ENCODE measurements at places on chromosomes 12 and 14.
A peak's percentile ranks its signal among the peaks of the same experiment; 100 is the strongest.

GRCh38 chr12:16407346-16407745 is 59.9 kb downstream of the MGST1 start:
- DNase-seq, result no peak

- no peak for DNase-seq
These were observed 55.5 kb downstream of the DYRK2 start for GRCh38 chr12:67704071-67704470.

DNA sequence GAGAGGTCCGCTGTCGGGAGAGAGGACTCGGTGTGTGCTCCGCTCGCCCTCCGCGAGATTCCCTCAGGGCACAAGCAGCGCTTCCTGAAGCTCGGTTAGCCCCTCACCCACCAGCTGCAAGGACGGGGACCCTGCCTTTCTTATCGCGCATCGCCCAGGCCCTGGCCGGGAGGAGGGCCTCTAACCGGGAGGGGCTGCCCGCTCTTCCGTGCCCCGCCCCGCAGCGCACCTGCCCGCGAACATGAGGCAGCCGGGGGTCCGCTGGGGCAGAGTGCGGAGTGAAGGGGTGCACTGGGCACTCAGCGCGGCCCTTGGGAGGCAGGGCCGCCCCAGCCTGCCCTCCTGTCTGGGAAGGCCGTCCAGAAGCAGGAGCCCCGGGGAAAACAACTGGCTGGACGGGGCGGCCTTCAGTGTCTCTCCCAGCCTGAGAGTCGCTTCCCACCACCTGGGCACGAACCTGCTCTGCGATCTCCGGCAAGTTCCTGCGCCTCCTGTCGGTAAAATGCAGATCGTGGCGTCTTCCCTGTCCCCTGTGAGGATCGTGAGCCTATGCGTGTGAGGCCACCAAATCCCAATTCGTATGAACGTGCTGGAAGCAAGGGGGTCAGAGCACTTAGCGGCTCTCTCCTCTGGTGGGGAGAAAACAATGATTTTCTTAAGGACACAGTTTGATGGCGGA is 28.0 kb upstream of the ADIPOR2 start:
- DNase-seq, result no peak

DNA sequence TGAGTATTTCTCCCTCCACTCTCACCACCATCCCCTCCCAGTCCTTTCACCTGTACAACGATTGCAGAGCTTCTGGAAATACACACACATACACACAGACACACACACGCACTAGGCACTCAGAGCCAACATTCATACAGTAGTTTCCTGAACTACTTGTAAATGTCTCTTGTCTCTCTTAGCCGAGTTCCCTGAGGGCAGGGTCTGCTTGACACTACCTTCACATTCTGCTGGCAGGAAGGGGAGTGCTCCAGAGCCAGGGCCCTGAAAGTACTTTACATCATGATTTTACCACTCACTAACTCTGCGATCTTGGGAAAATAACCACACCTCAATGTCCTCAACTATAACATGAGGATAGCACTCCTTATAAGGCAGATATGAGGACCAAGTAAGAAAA is 82.7 kb downstream of the GAS2L3 start:
- no peak for DNase-seq

DNA sequence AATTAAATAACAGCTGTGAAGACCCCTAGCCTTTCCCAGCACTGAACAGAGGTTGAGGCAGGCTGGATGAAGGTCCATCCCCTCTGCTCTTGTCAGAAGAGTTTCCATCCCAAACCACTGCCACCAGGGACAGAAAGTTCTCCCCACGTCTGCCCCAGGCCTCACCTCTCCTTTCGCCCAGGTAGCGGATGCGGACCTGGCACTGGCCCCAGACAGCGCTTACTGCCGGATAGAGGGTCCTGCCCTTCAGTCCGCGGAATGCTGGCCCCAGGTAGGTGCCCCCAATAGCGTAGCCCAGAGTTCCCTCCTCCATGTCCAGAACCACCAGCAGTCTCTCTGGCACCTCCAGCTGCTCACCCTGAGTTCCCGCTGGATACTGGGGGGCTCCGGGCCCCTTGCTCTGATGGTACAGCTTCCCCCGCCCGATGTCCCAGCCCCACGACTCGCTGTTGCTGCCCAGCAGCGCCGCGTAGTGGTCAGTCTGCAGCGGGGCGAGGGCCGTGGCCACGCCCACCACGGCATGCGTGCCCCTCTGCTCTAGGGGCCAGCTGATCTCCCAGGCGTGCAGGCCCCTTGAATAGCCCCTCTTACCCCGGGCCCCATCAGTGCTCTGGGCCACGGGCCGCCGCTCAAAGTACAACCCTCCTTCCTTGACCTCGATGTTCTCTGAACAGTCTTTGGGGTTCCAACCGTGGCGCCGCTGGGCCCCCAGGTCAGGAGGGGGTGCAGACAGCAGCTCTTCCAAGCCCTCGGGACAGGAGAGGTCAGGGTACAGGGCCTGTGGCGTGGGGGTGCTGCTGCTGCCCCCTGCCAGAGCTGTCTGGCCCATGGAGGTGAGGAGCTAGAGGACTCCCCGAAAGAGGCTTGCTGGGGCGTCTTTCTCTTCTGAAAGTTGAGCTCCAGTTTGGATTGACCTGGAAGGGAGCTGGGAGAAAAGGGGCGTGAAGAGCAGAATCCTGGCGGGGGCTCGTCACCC is 742 bp downstream of the SPSB2 start:
- DNase-seq, result peak; percentile 62

- DNase-seq, result no peak
These were observed 4.8 kb downstream of the C12orf71 start for GRCh38 chr12:27077586-27077985.
